ENCODE measurements at places on chromosomes 1 and 21.

DNA sequence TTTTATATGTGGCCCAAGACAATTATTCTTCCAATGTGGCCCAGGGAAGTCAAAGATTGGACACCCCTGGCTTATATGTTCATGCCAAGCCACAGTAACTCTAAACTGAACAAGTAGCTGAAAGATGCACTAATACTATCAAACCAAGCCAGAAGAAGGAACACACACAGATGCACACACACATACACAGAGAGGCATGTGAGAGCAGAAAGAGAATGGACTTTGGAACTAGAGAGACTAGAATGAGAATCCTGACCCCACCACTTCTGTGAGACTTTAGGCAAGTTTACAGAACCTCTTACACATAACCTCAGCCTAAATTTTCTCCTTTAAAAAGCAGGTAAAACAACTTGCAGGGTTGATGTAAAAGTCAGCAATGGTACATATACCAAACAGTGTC, 11.2 kb upstream of the TMEM81 start:
- DNase-seq: no peak

DNA sequence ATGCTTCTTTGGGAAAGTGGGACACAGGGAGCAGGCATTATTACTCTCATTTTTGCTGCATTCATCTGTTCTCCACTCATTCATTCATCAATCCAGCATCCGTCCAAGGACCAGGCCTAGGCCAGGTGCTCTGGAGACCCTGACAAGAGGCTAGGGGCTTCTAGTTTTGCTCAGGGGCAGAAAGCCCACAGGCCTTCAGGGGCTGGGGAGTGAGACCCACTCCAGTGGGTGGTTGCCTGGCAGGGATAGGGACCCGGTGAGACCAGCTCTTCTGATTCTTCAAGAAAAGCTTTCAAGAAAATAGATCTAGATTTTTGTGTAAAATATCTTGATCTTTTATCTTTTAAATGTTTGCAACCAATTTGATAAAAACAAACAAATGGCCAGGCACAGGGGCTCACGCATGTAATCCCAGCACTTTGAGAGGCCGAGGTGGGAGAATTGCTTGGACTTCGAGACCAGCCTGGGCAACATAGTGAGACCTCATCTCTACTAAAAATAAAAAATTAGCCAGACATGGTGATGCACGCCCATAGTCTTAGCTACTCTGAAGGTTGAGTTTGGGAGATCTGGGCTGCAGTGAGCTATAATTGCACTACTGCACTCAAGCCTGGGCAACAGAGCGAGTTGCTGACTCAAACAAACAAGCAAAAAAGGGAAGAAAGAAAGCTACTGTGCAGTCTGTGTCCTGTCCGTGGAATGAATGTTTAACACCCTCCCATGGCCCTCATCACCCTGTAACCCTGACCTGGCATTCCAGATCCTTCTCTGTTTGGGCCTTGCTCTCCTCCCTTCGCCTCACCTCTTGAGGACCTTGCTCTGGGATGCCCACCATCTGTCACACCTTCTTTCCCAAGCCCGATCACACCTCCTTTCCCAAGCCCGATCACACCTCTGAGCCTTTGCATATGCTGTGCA, 17.3 kb upstream of the LRP8 start:
- no peak for DNase-seq

DNA sequence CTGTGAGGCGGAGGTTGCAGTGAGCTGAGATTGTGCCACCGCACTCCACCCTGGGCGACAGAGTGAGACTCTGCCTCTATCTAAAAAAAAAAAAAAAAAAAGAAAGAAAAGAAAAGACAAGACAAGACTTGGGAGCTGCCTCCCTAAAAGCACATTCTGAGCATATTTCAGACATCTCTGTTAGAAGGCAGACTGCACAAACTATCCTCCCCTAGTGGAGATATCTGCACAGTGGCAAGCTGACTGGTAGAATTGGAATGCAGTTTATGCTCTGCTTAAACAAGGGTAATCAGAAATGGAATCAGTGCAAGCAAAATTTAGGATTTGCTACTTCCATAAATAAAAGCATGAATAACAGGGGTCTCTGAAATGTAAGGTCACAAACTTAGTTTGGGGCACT, 31.8 kb downstream of the GNG4 start:
- DNase-seq: no peak

GRCh38 chr1:183210681-183211080, 24.6 kb downstream of the LAMC2 start:
- DNase-seq: no peak

GRCh38 chr21:38289705-38290485, 33.1 kb downstream of the KCNJ15 start:
- DNase-seq: peak; percentile 72

DNA sequence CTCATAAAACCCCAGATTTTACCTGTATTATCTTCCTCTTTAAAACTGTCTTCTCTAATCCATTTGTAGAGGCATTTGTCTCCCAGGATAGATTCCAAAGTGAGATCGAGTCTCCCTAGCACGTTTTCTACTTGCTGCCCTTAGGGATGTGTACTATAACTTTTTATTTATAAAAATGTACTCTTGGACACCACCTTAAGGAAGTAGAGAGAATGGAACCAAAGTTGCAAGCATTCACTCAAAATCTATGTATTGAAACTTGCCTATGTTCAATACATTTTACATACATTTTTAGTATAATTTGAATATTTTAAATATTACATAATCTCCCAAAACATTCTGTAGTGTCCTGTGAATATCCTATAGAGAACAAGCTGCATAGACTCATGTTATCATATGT, 842 bp upstream of the SPRR2A start:
- DNase-seq: no peak

- DNase-seq: no peak
Observed at GRCh38 chr1:21937034-21937371, at the start of gene HSPG2. HSPG2 (minus strand) TSS chr1:21937310; CDS start chr1:21937217, 93 bp downstream.
